ENCODE measurements at places on chromosomes 11 and 22. TPM values are rescaled to one million over a fixed set of nuclear protein-coding genes. Genes with fewer than 3 reads are reported as not detected.

GRCh38 chr22:47130883-47131631 lies 368.6 kb downstream of the TBC1D22A start:
- H3K4me1 ChIP-seq: no peaks in the 10 kb centered on the region
- H3K27me3 ChIP-seq: no peaks in the 10 kb centered on the region
- no peaks in the 10 kb centered on the region for H3K36me3 ChIP-seq
- H3K4me3 ChIP-seq: no peak overlapping the region
- DNase-seq: no peak

- H3K4me3 ChIP-seq: no peak overlapping the region
- no peaks in the 10 kb centered on the region for H3K36me3 ChIP-seq
- DNase-seq: no peak
- H3K27me3 ChIP-seq: no peaks in the 10 kb centered on the region
- H3K4me1 ChIP-seq: peaks cover 4% of the 10 kb centered on the region
Measured at GRCh38 chr22:24290459-24290858, 19.8 kb downstream of the SPECC1L start.

GRCh38 chr11:125356797-125357196 lies 139.3 kb downstream of the FEZ1 start:
- no peak for DNase-seq
- H3K4me3 ChIP-seq: no peak overlapping the region
- no peak overlapping the region for H3K27ac ChIP-seq
- no peaks in the 10 kb centered on the region for H3K36me3 ChIP-seq
- no peaks in the 10 kb centered on the region for H3K4me1 ChIP-seq
- no peaks in the 10 kb centered on the region for H3K27me3 ChIP-seq

DNA sequence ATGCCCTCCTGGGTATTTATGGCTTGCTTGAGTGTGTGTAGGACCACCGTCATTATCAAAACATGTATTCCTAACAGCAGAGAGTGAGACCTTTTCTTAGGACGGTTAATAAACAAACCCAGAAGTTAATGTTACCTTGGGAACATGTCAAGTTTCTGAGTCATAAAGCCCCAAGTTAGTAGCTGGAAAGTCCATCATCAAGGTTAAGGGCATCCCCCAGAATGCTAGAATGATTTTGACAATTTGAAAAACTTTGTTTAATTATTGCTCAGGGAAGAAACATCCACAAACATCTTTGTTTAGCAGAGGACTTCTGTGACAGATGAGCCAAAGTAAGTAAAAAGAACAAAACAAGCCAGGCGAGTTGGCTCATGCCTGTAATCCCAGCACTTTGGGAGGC lies 20.0 kb downstream of the CAVIN3 start:
- no peak for DNase-seq
- H3K4me1 ChIP-seq: no peaks in the 10 kb centered on the region
- no peak overlapping the region for H3K4me3 ChIP-seq
- H3K27me3 ChIP-seq: no peaks in the 10 kb centered on the region

GRCh38 chr11:35886759-35887158 lies 57.1 kb upstream of the LDLRAD3 start:
- no peaks in the 10 kb centered on the region for H3K27me3 ChIP-seq
- no peaks in the 10 kb centered on the region for H3K36me3 ChIP-seq
- no peak overlapping the region for H3K27ac ChIP-seq
- no peak for DNase-seq
- H3K4me1 ChIP-seq: no peaks in the 10 kb centered on the region

DNA sequence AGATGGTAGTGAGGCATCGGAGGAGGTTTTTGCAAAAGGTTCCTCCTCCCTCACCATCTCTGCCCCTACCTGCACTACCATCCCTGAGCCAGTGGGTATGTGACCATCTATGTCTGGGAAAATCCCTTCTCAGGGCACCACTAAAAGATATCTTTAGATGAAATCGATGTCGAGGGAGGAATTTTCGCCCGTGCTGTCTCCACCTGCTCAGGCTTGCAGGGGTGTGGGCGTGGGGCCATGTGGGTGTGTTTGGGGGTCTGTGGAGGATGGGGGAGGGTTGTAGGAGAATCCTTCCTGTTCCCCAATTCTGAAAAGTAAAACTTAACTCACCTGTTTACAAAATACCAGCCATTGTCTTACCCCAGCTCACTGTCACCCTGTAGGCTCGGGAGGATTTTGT lies 12.4 kb downstream of the MPPED1 start:
- no peaks in the 10 kb centered on the region for H3K36me3 ChIP-seq
- H3K27ac ChIP-seq: no peak overlapping the region
- peaks cover 3% of the 10 kb centered on the region for H3K27me3 ChIP-seq

- no peaks in the 10 kb centered on the region for H3K36me3 ChIP-seq
- peaks cover 10% of the 10 kb centered on the region for H3K4me1 ChIP-seq
- peak; percentile 60 for DNase-seq
- no peak within 1 kb of the TSS for H3K27ac ChIP-seq
- H3K27me3 ChIP-seq: no peaks in the 10 kb centered on the region
Measured at GRCh38 chr22:45284705-45285262, at the start of gene UPK3A. UPK3A (plus strand) TSS chr22:45284949; CDS start chr22:45285014, 65 bp downstream.

GRCh38 chr11:46332568-46333393 lies 14.5 kb upstream of the DGKZ start:
- H3K36me3 ChIP-seq: no peaks in the 10 kb centered on the region
- DNase-seq: peak; percentile 54
- H3K27me3 ChIP-seq: peaks cover 3% of the 10 kb centered on the region

- no peaks in the 10 kb centered on the region for H3K4me1 ChIP-seq
- H3K27ac ChIP-seq: no peak overlapping the region
- DNase-seq: no peak
- no peaks in the 10 kb centered on the region for H3K36me3 ChIP-seq
- H3K27me3 ChIP-seq: no peaks in the 10 kb centered on the region
Measured at GRCh38 chr11:56932572-56933220, 56.0 kb upstream of the OR5AK2 start.

DNA sequence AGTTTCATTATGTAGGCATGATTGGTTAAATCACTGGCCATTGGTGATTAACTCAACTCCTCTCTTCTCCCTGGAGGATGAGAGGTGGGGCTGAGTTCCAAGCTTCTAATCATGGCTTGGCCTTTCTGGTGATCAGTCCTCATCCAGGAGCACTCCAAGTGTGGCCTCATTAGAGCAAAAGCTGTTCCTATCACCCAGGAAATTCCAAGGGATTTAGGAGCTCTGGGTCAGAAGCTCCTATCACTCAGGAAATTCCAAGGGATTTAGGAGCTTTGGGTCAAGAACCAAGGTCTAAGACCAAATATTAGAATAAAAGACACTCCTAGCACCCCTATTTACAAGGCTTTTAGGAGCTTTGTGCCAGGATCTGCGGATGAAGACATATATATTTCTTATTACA lies 168.0 kb upstream of the BDNF start:
- no peaks in the 10 kb centered on the region for H3K4me1 ChIP-seq
- no peaks in the 10 kb centered on the region for H3K27me3 ChIP-seq
- no peak for DNase-seq
- no peaks in the 10 kb centered on the region for H3K36me3 ChIP-seq

- H3K4me3 ChIP-seq: no peak overlapping the region
- DNase-seq: no peak
- H3K4me1 ChIP-seq: no peaks in the 10 kb centered on the region
- no peaks in the 10 kb centered on the region for H3K27me3 ChIP-seq
- H3K36me3 ChIP-seq: no peaks in the 10 kb centered on the region
- no peak overlapping the region for H3K27ac ChIP-seq
Measured at GRCh38 chr11:4684631-4685285, 12.9 kb downstream of the OR51E2 start.

DNA sequence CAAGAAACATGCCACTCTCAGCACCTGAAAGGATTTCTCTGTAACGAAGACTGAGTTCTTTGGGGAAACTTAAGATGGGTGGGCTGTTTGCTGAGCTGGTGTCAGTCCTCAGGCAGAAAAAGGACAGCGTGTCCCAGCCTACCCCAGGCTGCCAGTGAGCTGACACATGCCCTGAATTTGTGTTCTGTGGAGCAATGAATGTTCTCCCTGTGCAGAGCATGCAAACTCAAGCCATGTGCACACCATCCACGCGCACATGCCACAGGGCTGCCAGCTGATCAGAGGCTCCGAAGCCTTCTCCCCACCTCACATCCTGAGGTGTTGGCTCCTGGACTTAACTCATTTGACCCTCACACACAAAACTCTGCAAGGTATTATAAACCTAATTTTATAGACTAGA lies 104.9 kb downstream of the KCNC1 start:
- H3K4me1 ChIP-seq: no peaks in the 10 kb centered on the region
- H3K4me3 ChIP-seq: no peak overlapping the region
- H3K27me3 ChIP-seq: no peaks in the 10 kb centered on the region
- no peak for DNase-seq

DNA sequence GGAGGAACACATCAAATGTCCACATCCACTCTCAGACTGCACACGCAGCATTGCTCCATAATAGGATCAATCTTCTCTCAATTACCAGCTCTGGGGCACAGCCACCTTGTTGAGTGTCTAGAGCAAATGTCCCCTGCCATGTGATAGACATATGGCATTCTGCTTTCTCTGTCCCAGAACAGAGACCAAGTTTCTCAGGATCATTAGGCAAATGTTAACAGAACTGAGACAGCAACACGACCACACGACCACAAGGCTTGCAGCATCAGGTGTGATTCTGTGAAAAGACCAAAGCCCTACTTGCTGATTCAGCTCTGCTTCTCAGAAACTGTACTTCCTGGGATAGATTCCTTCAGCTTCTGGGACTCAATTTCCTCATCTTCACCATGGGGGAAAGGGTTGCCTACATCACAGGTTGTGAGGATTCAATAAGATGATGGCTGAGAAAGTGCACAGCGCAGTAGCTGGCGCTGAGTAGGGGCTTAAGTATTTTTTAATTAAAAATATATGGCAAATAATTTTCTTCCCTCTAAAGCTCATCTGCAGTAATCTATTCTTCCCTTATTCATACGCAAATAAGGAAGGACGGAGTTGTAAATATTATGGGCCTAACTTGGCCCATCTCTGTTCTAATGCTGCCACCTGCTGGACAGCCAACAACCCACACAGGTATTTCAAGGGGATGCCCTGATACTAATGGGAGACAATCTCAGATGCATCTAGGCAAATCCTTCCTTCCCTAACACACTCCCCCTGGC lies 54.3 kb upstream of the USP47 start:
- peaks cover 4% of the 10 kb centered on the region for H3K27me3 ChIP-seq
- peak; percentile 65 for DNase-seq
- H3K27ac ChIP-seq: no peak overlapping the region
- no peak overlapping the region for H3K4me3 ChIP-seq
- no peaks in the 10 kb centered on the region for H3K4me1 ChIP-seq
- H3K36me3 ChIP-seq: no peaks in the 10 kb centered on the region

DNA sequence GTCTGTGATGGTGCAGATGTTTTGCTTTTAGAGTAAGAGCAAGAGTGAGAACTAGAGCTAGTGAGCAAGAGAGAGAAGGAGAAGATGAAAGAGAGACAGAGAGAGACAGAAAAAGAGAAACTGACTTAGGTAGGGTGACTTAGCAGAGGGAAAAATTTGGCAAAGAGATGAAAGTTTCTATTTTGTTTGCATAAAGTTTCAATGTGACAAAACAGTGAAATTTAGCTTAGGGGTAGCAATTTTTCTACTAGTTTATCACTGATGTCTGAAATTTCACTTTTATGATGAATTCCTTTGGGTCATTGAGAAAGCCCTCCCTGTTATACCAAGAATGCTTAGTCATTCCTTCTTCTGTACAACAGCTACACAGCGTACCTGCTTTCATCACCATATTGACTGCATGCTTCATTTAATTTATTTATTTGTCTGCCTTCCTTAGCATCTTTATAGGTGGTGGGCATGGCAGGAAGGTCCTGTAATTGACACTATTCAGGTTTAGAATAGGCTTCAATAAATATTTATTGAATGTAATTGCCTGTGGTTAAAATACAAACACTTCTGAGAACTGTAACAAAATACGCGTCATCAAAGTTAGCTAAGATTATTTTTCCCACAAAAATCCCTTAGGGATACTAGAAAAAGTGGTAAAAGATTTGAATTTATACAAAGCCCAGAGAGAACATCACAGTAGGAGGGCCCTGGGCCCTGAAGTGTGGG lies 19.9 kb upstream of the CTSC start:
- no peak overlapping the region for H3K4me3 ChIP-seq
- no peaks in the 10 kb centered on the region for H3K36me3 ChIP-seq
- H3K4me1 ChIP-seq: peaks cover 20% of the 10 kb centered on the region
- DNase-seq: no peak
- H3K27ac ChIP-seq: no peak overlapping the region

GRCh38 chr11:70109006-70109405 lies 30.9 kb downstream of the ANO1 start:
- no peak overlapping the region for H3K27ac ChIP-seq
- no peaks in the 10 kb centered on the region for H3K27me3 ChIP-seq
- DNase-seq: no peak
- H3K4me1 ChIP-seq: no peaks in the 10 kb centered on the region
- no peak overlapping the region for H3K4me3 ChIP-seq
- no peaks in the 10 kb centered on the region for H3K36me3 ChIP-seq

Gene BCO2
- 3.1 TPM for total RNA-seq

Gene MS4A6E
- not detected for total RNA-seq

All from naive thymus-derived CD4-positive, alpha-beta T cell (primary cell).